ENCODE measurements at places on chromosomes 4 and X.
A peak's percentile ranks its signal among the peaks of the same experiment; 100 is the strongest.

DNA sequence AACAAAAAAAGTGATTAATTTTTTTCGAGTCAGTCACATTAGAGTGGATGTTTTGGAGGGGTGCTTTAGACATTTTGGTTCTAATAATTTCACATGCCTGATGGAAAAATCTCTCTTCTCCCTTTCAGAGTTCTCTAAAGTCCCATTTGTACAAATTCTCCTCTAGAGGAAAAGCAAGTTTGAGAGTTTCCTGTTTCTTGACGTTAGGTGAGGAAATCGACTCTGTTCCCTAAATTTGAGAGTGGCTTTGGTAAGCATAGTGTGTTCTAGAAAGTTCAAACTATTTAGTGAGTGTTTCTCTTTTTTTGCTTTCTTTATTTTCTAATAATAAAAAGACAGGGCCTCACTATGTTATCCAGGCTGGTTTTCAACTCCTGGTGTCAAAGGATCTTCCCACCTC is 1.6 kb upstream of the ATP6AP2 start:
- no peak for DNase-seq

GRCh38 chrX:16838202-16839066 is 31.7 kb downstream of the RBBP7 start:
- DNase-seq, result no peak

DNA sequence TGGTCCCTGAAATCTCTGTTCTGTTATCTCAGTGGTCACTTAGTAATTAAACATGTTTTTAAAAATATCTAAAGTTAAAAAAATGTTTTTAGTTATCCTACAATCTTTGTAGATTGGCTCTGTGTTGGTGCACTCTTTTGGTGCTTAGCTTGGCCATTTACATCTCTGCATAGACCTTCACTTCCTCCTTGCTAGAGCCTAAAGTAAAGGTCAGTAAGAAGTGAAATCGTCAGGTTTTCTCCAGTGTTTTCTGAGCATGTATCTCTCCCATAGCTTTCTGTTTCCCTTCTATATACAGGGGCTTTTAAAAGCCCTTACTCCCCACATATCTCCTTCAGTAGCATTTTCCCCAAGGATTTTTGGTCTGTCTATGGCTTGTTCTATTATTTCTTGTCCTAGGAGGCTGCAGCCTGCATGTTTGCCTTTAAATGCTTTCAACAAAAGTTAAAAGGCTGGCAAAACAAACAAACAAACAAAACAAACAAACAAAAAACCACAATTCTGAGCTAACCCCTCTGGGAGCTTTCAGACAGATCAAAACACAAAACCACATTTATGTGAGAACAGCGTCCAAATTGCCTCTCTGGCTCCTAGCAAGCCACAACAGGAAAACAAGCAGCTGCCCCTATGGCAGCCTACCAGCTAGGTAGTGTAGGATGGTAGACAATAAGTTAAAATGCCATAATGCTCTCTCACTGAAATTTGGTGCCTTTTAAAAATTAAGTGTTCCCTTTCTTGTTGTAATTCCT is 27.3 kb upstream of the GPRASP2 start:
- DNase-seq, result no peak

GRCh38 chr4:11428899-11429698 is 405 bp upstream of the HS3ST1 start:
- DNase-seq, result peak; percentile 79

DNA sequence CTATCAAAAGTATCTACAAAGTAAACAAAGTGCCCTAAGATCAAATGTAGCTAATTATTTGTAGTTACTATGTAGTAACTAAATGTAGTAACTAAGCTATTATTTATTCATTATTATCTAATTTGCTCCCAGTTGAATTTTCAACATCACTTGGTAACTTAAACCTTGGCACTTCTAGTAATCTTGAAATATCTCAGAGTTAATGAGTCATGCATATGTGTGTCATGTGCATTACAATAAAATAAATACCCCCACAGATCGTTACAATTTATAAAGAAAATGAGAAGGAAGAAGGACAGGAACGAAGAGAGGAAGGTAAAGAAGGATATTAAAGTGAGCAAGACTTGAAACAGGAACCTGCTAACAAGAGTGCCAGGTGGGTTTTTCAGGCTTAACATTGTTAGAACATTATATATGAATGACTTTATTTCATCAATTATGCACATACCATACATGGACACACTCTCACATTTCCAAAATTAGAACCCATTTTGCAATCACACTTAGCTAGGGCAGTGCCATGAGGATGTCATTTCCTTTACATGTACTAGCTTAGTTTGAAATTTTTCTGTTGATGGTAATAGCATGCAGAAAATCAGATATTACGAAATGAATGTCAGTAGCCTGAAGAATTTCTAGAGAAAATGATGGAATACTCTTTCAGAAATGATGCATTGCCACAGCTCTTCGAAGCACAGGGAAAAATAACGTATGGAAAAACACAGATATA is 1670.4 kb upstream of the AGA start:
- no peak for DNase-seq

DNA sequence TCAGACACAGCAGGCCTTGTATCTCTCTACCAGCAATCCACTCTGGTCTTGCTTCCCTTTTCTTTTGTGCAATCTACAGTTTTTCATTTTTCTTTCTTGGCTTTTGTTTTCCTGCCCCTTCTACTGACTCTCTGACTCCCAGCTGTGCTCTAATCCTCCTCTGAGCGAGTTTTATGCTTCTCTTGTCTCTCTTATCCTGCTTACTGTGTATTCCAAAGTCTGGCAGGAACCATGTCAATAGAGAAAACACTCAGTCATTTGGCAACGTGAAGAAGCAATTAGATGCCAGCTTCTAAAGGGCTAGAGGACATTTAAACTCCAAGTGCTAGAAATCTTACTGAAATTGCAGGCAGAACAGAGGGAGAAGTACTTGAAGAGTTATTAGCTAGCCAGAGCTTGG is 984.6 kb upstream of the TENM3 start:
- no peak for DNase-seq

DNA sequence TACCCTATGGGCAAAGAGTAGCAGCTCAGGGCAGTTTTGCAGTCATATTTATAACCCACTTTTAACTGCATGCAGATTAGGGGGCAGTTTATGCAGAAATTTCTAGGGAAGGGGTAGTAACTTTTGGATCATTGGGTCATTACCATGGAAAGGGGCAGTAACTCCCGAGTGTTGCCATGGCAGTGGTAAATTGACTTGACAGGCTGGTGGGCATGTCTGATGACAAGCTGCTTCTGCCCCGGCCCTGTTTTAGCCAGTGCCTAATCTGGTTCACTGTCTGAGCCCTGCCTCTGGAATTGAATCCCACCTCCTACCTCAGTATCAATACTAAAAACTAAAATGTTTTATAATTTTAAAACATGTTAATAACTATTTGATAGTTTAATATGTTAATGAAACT is 362.1 kb upstream of the ATOH1 start:
- DNase-seq, result no peak

DNA sequence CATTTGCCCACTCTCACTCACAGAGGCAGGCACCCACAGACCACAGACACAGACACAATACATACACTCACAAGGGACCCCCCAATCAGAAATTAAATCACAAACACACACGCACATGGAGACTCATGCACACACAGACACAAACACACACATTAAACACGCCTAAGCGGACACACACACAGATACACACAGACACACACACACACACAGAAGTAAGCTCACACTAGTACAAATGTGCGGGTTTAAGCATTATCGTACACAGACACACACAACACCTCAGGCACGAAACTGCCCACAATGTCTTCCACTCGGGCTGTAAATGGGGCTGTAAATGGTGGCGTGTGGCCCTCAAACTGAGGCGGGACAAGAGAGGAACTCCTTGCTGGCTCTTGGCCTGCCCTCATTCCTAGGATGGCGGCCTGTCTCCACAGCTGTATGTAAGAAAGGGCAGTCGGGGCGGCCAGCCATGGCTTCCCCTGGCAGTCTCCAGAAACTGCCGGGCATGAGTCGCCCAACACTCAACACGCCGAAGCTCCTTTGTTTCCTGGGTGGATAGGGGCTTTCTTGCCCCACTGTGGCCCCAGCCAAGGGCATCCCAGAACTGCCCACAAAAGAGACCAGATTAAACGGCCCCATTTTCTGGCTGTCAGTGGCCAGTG is 53.9 kb downstream of the NBDY start:
- no peak for DNase-seq

- DNase-seq, result peak; percentile 31
These were observed 53.2 kb upstream of the CDKN2AIP start for GRCh38 chr4:183391204-183391603.

DNA sequence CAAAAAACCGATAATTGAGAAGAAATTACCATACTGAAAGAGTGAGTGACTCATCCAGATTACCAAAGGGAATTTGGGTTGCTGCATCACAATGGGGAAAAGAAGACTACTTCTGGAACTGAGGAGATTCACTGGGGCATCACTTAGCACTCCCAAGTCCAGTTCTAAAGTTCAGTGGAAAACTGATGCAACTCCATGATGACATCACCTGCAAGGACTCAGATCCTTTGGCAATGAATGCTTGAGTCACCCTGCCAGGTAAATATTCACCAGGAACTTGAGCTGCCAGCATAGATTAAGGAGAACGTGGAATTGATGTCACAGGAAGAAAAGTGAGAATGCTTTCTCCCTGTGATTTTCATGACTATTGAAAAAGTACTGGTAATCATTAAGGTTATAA is 32.0 kb upstream of the SMIM10L2A start:
- DNase-seq, result no peak

GRCh38 chr4:127978930-127979329 is 13.7 kb downstream of the ABHD18 start:
- DNase-seq, result no peak

DNA sequence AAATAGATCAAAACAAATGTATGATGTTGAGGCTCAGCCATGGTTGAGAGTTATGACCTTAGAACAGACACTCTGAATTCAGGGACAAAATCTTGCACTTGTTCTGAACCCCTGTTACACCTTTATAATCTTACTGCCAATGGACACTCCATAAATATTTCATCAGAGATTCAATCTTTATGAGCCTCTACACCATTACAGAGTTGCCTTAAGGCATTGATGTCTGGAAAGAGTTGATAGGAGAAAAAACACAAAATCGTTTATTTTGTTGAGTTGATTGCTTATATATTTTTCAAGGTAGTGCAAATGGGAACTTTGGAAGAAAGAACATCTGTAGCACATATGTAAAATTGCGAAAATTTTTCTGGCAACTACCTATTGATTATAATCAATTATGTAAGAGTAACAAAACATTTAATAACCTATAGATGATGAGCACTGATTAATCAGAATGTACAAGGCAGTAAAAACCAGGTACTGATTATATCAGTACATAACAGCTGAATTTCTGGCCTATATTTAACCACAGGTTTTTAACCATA is 568.5 kb downstream of the FSTL5 start:
- DNase-seq, result no peak

DNA sequence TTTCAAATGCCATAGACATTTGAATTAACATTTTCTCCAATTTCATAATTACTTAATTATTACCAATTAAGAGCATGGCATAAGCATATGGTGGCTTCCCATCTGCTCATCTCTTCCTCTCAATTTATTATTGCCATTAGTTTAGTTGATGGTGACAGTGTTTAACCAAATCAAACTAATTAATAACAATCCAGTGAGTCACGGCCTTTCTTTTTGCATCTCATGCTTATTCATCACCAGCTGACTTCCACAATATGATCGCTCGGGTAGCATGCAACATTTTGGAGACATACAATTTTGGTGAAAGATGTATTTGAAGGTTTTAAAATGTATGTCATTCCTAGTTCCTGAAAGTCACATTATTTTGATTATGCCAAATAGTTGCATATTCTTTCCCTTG is 172.8 kb upstream of the TACR3 start:
- no peak for DNase-seq

GRCh38 chr4:98626350-98626749 is 32.1 kb downstream of the TSPAN5 start:
- no peak for DNase-seq

DNA sequence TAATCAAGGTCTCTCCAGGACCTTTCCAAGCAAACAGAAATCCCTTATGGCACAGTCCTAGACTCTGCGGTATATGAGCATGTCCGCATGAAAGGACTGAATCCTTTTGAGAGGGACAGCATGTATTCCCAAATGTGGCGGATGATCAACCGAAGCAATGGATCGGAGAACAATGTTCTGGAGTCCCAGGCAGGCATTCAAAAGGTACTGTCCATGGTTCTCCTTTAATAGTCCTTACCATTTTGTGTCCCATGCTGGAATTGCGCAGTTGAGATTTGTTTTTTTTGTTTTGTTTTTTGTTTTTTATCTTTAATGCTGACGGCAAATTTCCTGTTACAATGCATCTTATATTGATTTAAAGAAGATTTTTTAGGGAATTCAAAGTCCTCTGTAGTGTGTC is 313.3 kb upstream of the ATOH1 start:
- DNase-seq, result no peak

- peak; percentile 17 for DNase-seq
These were observed 42.8 kb downstream of the BCORL1 start for GRCh38 chrX:130025256-130025655.

GRCh38 chrX:24732766-24733500 is 39.2 kb downstream of the POLA1 start:
- DNase-seq, result no peak

- no peak for DNase-seq
These were observed 630.4 kb downstream of the CCSER1 start for GRCh38 chr4:90757534-90758060.

DNA sequence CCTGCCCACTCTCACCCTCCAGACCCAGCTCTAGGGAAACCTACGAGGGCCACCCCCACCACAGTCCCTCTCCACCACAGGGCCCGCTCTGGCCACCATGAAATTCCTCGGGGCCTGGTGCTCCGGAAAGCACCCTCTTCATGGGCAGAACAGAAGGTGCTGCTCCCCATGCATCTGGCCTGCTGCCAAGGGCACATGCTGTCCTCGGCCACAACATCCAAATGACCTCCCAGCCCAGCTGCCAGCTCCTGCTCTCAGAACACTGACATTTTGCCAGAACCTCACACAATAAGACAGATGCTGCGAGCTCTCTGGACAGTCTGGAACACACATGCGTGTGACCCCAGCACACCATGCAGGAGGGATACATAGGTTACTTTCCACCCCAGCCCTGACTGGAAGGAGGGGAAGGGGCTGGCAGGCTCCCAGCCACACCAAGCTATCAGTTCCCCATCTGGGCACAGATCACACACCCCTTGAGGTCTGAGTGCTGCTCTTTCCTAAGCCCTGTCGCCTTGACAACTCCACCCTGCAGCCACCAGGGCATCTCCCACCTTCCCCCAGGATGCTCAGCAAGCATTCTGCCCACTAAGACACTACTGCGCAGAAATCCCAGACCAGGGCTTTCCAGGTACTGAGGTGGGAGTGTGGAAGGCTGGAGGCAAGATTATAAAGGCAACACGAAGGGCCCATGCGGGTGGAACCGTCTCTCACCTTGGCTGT is 5.8 kb downstream of the CCNQ start:
- DNase-seq, result no peak

GRCh38 chr4:71004281-71004851 is 10.9 kb downstream of the DCK start:
- no peak for DNase-seq

- DNase-seq, result peak; percentile 24
These were observed 155.2 kb upstream of the GALNT7 start for GRCh38 chr4:173013232-173013930.

DNA sequence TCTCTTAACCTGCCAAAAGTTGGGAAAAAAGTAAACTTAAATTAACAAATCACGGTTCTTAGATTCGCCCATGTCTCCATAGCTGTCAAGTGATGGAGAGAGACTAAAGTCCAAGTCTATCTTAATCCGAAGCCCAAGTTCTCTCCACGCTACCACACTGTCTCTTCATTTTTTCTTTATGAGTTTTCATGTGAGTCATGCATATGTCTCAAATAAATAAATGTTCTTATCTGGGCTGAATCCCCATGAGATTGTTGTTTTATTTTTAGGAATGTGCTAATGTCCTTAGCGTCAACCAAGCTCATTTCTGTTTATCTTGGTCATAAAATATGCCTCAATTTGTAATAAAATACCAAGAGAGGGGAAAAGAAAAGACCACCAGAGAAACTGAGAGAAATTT is 169.3 kb downstream of the RCHY1 start:
- no peak for DNase-seq
